ENCODE measurements at places on chromosomes 7 and 10.

DNA sequence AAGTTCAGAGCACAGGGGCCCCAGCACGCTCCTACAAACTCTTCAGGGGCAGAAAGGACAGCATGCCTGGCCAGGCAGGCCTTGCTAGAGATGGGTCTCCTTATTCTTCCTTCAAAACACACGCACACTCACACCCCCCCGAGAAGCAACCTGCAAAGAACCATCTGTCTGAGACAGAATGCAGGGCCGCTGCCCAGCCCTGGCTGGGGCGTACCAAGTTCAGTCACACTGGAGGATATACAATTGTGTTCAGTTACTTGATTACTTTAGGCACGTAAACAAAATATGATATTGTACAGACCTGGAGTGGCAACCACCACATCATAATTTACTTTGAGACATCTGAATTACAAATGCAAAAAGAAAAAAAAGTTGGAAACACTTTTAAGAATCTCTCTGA, 5.7 kb downstream of the FAM53B start:
- DNase-seq, result no peak

DNA sequence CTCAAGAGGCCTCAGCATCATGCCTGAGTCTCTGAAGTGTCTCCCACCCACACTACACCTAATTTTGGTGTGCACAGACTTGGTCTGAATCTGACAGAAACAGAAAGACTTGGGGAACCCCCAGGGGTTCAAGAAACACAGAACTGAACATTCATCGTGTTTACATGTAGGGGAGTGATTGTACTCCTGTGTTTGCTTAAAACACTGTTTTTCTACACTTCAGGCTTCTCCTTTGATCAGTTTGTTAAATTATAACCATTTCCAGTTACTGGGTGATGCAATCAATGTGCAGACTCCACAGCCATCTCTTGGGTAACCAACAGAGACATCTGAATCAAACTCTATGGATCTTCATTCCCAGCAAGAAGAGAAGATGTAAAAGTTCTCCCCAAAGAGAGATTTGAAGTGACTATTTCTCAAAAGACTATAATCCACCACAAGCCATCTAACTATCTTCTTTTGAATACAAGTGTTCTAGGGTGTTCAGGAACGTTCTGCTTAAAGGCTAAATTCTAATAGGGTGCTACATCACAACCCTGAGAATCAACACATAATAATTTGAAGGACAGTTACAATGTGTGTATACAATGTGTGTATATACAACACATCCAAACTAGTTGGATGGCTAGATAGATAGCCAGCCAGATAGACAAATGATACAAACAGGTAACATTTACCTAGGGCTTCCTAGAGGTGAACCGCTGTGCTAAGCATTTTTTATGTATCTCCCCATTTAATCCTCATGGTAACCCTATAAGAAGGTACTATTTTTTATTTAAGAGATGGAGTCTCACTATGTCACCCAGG, 34.2 kb downstream of the DNAJC12 start:
- DNase-seq, result no peak

GRCh38 chr7:137563981-137564380, 220.4 kb upstream of the PTN start:
- no peak for DNase-seq

- peak; percentile 98 for DNase-seq
These were observed 3.4 kb upstream of the PRKCQ start for GRCh38 chr10:6583447-6583846.

GRCh38 chr7:1260244-1260635, 27.6 kb downstream of the UNCX start:
- no peak for DNase-seq

DNA sequence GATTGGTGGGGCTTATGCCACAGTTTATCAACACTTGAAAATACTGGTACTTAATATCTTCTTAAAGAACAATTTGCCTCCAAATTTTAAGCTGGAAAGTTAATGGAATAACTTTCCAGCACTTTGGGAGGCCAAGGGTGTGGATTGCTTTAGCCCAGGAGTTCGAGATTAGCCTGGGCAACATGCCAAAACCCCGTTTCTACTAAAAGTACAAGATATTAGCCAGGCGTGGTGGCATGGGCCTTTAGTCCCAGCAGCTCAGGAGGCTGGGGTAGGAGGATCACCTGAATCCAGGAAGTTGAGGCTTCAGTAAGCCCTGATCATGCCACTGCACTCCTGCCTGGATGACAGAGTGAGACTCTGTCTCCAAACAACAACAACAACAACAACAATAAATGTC, 56.0 kb downstream of the PRF1 start:
- no peak for DNase-seq

DNA sequence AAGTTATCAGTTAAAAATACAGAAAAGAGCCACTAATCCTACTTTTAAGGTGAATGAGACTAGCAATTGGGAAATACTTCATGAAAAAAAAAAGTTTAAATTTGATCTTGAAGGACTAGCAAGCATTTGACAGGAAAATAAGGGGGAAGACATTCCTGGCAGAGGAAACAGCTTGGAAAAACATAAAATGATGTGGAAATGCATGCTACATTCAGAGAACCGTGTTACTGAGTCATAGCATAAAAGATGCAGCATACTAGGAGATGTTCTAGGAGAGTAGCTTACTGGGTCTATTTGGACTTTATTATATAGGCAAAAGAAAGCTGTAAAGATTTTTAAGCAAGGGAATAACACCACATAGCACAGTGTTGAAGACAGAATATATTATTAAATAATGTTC, 108.6 kb upstream of the COL1A2 start:
- DNase-seq, result no peak

GRCh38 chr10:72037811-72038210, 50.5 kb downstream of the SPOCK2 start:
- DNase-seq, result no peak

GRCh38 chr10:113891476-113891875, 37.0 kb downstream of the NHLRC2 start:
- no peak for DNase-seq

GRCh38 chr7:13848681-13849131, 140.8 kb downstream of the ETV1 start:
- DNase-seq, result no peak

DNA sequence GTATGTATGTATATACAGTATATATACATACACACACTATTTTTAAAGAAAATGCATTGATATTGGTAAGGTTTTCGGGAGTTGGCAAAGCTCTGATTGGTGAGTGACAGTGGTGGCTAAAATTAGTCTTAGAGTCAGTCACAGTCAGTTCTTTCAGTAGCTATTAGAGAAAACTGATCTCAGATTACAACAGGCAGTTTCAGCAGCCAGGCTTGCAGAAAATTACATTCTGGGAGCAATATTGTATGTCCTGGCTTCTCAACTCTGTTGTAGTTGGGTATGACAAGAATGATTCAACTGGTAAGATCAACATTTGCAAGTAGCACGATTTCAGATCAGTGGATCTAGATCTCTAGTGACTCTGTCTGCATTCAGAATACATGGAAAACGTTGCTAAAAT, 897.9 kb upstream of the AUTS2 start:
- DNase-seq, result no peak

DNA sequence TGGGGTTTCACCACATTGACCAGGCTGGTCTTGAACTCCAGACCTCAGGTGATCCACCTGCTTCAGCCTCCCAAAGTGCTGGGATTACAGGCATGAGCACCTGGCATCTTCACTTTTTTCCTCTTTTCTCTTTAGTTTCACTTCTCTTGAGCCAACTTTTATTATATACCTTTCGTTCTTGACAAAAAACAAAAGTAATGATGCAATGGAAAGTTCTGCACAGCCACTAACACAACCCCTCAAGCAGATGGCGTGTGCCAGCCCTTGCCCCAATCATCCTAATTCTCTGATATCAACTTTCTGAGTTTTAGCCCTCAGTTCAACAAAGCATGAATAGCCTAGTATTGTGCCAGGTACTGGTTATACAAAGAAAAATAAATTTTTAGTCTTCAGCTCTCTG, 223.6 kb downstream of the CHCHD3 start:
- DNase-seq, result no peak

- DNase-seq, result no peak
These were observed 49.0 kb downstream of the RPS24 start for GRCh38 chr10:78082636-78083035.

DNA sequence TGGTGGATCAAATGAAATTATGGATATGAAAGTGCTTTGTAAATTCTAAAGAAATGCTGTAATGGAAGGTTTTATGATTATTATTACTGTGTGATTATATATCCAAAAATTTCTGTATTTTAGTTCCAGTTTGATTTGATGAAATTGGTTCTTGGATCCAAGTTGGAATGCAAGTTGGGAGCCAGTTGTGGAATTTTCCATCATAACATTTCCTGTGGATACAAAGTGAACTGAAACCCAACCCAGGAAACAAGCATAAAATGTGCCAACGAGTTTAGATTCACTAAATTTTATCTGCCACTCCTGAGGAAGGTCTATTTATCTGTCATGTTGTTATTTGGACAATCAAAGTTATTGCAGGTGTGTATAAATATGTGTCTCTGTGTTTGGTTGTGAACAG, 131.4 kb upstream of the MDFIC start:
- DNase-seq, result no peak

DNA sequence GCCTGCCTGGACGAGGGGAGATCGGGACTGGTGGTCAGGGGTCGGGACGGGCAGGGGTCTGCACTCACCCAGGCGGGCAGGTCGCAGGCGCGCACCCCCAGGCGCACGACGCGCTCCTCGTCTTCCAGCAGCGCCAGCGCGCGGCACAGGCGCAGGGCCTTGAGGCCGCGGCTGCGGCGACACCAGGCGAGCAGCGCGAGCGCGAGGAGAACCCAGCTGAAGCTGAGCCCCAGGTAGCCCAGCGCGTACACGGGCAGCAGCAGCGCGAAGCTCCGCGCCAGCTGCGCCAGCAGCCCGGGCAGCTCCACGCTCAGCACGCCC, 328 bp downstream of the ESYT2 start:
- no peak for DNase-seq

DNA sequence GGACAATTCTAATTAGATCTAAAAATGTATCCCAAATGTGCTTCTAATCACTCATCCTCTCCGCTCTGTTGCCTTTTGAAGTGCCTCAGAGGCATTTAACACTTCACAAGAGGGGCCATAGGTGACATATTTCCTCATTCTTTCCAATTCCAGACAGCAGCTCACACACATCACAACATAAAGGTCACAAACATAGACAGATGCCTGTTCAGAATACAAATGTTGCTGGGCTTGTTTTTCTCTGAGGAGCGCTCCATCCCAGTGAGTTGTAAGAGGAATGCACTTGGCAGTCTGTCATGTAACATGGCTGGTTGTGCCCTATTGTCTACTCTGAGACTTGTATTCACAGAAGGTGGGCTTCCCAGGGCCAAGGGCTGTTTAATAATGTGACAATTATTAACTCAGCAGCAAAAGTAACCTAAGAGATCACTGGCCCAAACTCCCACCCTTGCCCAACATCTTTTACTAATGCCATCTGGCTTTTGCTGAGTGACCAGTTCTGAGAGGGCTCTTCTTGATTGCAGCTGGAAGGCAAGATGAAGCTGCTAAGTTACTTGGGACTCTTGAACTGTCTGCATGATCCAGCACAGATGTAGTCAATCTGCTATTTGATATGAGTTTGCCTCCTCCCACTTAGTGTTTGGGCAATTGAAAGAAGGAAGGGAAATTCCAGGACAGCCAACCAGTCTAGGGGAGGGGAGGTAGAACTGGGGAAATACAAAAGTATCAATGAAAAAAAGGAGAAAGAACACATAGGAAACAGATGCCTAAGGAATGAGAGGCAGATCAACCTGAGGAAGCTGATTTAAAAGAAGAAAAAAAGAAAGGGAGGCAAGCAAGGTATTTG, 13.6 kb downstream of the PON2 start:
- no peak for DNase-seq

- no peak for DNase-seq
These were observed 335.1 kb downstream of the DPP6 start for GRCh38 chr7:154387252-154387651.

DNA sequence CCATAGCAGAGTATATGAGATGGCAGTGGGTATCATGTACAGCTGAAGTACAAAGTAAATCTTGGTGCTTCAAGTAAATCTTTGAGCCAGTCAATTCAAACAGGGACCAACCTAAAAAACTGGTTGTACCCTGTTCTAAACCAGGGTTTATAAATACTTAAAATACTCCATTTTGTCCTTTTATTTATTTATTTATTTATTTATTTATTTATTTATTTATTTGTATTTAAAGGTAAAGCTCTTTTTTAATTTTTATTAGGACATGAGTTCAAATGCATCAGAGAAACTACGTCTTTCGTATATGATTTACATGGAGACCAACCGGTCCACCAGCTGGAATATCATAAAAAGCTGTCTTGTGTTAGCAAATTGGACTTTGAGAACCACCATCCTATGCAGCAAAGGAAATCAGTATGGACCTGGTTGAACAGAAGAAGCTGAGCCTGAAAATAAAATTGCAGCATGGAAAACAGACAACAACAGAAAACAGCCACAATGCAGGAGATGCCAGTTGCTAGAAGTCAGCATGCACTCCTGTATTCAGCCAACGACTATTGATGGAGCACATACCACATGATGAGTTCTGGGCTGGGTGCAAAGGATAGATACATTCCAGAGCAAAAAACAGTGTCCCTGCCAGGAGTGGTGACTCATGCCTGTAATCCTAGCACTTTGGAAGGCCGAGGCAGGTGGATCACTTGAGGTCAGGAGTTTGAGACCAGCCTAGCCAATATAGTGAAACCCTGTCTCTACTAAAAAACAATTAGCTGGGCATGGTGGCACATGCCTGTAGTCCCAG, 60.0 kb downstream of the PLXNA4 start:
- no peak for DNase-seq

DNA sequence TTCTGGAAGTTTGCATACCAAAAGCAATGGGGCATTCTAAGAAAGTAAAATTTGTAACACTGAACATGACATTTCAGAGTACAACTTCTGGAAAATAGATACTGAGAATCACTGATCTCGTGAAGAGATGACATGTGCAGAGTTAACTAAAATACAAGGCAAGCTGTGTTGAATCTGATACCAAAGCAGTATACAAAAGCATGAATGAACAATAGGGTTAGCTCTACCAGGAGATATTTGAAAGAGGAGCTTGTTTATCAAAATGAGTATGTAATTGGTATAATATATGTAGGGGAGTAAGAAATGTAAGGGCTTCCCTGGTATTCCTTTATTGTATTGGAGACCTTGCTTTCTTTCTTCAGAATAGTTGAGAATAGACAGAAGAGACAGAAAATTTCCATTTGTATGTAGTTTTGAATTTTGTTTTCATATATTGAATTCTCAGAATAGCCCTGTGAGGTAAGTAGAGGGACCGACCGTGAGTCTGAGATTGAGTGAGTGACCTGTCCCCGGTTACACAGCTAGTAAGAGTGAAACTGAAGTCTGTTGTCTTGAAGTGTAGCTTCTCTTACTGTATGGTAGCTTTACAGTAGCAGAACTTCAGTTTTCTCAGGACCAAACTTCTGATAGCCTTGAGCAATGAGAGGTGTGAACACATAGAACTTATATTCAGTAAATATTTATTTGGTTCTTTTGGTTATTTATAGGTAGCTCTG, 5.0 kb downstream of the HBP1 start:
- no peak for DNase-seq

DNA sequence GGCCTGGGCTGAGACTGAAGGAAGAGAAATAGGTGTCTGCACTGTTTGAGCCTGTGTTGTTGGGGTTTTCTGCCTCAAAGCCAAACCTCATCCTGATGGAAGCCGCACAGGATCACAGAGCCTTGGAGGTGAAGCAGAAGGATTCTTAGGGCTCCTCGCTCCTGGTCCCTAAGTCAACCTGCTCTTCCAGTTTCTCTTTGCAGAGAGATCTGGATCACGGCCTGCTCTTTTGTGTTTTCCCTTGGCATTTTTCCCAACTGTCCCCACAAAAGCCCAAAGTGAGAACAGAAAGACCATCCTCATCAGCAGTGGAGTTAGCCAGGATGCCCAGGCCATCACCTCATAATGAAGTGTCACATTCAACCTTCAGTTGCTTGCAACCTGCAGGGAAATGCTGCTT, 20.3 kb upstream of the PPIA start:
- no peak for DNase-seq

All from CD4-positive, CD25-positive, alpha-beta regulatory T cell (primary cell).